ENCODE measurements at places on chromosomes 11 and 22.

DNA sequence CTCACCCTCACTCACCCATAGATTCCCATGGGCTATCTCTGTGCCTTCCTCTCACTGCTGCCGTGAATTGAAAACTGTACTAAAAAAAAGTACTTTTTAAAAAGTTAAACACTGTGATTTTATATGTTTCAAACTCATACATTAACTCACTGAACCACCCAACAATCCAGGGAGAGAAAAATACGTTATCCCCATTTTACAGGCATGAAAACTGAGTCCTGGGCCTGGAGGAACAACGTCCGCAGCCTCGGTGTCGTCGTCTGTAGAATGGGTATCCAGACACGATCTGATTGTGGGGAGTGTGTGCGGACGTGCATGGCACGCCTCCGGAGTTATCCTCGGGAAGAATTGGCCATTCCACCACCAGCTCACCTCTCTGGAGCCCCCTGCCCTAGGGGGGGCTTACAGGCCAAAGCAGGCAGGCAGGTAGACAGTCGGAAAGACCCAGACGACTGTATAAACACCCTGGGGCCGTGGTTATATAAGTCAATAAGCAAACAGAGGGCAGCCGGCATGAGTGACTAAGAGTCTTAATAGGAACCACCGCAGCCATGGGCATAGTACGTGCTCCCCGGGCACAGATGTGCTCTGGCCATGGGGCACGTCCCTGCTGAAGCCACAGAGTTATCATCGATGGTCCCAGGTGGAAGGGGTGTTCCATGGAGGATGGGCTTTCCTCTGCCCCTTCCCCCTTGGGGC, 7.1 kb upstream of the PDGFB start:
- no peak for DNase-seq

DNA sequence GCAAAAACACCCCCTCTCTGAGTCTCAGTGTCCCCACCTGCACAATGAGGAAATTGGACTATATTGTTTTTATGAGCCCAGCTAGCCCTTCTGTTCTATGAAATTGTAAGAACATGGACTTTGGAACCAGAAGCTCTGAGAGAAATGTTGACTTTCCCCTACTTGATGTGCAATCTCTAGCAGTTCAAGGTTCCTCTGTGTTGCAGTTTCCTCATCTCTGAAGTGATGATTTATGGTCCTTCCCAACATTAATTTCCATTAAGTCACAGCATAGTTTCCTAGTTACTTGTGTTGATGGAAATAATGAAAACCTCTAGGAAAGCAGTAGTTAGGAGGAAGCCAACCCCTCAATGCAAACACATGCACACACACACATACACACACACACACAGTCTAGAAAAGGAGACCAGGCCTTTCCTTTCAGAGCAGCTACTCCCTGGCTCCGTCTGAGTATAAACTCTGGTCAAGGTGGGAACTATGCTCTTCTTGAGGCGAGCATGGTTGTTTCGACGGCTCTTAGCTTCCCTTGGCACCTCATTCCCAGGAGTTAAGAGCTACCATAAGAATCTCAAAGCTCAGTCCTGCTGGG, 518.4 kb downstream of the SOX6 start:
- no peak for DNase-seq

- DNase-seq, result no peak
Observed at GRCh38 chr11:63919267-63920125, 2.5 kb upstream of the RCOR2 start.

- no peak for DNase-seq
Observed at GRCh38 chr11:85732965-85733364, 47.0 kb upstream of the CCDC89 start.

DNA sequence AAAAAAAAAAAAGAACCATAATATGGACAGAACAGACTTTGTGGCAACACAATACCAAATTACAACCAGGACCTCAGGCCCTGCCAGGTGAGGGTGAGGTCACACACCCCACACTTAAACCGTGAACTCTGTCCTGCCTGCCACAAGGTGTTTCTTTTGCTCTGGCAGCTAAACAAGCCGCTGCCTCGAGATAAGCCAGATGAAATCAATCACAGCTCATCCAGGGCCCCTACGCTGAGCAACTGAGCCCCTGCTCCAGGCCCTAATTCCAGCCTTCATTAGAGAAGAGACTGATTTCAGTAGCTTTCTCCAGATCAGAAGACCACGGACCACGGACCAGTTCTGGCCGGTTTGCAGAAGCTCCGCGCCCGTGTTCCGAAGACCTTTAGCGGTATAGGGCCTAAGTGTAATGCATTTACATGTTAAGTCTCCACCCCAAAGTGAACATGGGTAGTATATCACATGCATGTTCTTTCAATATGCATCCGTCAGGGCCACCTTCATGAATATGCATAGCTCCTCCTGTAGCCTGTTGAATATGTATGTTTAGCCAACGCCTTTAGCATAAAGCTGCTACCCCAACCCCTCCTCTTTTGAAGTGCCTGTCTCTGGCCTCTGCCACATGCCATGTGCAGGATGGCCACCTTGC, 14.8 kb upstream of the RAC2 start:
- DNase-seq, result no peak

DNA sequence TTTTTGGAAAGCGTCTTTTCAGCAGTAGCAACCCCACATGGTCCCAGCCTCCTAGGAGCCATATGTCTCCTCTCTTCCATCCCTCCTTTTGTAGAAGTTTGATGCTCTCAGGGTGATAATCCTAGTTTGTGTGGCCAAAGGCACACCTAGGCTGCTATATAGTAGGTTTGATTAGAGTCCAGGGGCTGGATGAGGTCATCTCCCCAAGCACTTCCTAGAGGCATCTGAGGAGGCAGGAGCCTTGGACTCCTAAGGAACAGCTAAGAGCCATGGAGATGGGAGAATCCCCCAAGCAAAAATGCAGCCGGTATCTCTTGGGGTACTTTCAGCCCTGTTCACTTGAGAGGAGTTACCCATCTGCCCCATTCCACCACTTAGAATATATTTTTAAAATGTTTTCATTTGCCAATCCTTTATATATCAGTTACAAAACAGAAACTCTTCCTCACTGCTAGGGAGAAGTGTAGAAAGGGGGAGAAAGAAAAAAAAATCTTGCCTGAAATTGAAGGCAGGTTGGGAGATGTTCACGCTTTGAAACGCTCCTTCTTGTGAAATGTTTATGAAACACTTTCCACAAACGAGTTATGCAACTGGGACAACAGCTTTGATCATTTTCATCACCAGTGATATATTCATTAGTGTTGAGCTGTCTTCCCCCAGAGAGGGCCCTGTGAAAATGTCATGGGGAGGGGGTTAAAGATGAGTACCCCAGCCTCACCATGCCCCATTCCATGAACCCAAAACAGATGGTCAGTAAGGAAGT, 31.9 kb upstream of the TLCD5 start:
- no peak for DNase-seq

DNA sequence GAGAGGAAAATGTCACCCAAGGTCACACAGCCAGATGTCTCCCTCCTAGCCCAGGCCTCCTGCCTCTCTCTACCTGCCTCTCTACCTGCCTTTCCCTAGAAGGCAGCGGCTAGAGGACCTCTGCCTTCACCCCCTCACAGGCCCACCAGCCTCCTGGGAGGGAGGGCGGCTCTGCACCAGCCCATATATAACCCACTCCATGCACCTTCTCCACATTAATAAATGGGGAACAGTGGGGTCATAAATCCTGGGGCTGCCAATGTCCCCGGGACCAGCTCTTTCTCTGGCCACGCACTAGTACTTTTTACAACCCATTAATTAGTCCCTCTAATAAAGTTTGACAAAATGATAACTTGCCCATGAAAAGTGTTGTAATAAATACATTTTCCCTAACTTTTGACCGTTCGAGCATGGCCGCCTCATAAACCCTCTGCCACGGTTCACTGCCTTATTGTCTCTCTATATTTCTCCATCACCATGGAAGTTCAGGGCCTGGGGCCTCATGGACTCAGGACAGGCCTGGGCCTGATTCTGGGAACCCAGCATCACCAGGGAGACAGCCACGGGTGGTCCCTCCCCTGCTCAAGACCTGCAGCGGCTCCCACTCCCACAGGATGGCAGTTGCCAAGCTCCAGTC, 102.1 kb downstream of the MN1 start:
- DNase-seq, result no peak

Measured in stimulated activated naive CD8-positive, alpha-beta T cell treated with anti-CD3 and anti-CD28 coated beads, Interleukin-15, Interleukin-2, amounts not matched to agents 100 U/mL and 50 U/mL, for 24 hours (primary cell).